SJCRH30 (cell line): ENCODE measurements at places on chromosomes 13 and 19. TPM values are rescaled to one million over a fixed set of nuclear protein-coding genes. Genes with fewer than 3 reads are reported as not detected.

Gene CRLF1
- 20.6 and 22.1 TPM in 2 replicates for total RNA-seq

Gene FGF21
- not detected in 2 replicates for total RNA-seq

Gene PNMA8A
- 40.1 and 41.8 TPM in 2 replicates for total RNA-seq

Gene PCCA
- 23.4 and 26.8 TPM in 2 replicates for total RNA-seq

Gene TNFSF11
- total RNA-seq: not detected in 2 replicates

Gene SBSN
- not detected in 2 replicates for total RNA-seq

Gene TIMM44
- total RNA-seq: 49.5 and 55.2 TPM in 2 replicates

Gene BABAM1
- 96.0 and 98.5 TPM in 2 replicates for total RNA-seq

DNA sequence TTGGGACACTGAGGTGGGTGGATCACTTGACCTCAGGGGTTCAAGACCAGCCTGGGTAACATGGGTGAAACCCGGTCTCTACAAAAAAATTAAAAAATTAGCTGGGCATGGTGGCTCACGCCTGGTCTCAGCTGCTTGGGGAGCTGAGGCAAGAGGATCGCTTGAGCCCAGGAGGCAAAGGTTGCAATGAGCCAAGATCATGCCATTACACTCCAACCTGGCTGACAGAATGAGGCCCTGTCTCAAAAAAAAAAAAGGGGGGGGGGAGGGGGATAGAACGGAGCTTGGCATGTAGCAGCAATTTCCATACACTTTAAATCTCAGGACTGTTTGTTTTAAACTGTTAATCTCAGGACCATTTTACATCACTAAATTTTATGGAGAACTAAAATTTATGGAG, 2.2 kb downstream of the ACP7 start:
- H3K36me3 ChIP-seq: no peaks in the 10 kb centered on the region
- H3K27ac ChIP-seq: no peak overlapping the region
- no peak overlapping the region for H3K4me3 ChIP-seq

GRCh38 chr19:34409189-34410164, 5.3 kb downstream of the PDCD2L start:
- no peak for DNase-seq
- no peak overlapping the region for H3K4me3 ChIP-seq
- H3K36me3 ChIP-seq: peaks cover 26% of the 10 kb centered on the region

DNA sequence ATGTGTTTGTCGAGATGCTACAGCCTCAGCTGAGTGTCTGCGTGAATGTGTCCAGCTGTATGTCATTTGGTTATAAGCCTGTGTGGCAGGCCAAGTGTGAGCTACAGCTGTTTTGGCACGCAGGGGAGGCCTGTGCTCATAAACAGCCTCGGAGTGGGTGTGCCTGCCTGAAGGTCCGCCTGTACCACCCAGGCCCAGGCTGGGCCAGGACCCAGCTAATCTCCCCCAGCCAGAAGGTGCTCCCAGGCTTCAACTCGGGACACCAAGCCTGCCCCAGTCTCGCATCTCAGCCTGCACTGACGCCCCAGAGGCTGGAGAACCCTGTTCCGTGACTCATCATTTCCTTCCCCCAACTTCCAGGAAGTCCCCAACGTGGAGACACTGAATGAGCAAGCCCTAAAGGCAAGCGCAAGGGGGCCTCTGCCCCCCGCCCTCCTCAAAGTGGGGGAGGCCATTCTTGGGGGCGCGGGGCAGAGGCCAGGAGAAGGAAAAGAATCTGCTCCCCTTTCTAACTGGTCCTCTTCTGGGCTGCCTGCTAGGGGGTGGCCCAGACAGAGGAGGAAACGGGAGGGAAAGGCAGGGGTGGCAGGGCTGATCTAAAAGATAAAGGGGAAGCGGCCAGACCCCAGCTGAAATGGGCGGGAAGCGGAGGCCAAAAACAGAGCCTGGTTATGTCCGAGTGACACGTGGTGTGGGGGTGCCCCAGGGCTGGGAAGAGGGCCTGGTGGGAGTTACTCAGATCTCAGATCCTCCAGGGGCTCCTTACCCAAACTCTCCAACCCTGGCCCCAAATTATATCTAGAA, 2.0 kb downstream of the SLC1A5 start:
- H3K36me3 ChIP-seq: peaks cover 11% of the 10 kb centered on the region
- peaks cover 11% of the 10 kb centered on the region; the same call in 1 of the 2 replicates for H3K4me1 ChIP-seq
- H3K27ac ChIP-seq: peak overlapping the region; percentile 88

GRCh38 chr13:42607546-42607945, 33.6 kb downstream of the TNFSF11 start:
- no peak overlapping the region for H3K27ac ChIP-seq
- H3K4me1 ChIP-seq: no peaks in the 10 kb centered on the region
- H3K27me3 ChIP-seq: no peaks in the 10 kb centered on the region
- no peaks in the 10 kb centered on the region for H3K36me3 ChIP-seq

DNA sequence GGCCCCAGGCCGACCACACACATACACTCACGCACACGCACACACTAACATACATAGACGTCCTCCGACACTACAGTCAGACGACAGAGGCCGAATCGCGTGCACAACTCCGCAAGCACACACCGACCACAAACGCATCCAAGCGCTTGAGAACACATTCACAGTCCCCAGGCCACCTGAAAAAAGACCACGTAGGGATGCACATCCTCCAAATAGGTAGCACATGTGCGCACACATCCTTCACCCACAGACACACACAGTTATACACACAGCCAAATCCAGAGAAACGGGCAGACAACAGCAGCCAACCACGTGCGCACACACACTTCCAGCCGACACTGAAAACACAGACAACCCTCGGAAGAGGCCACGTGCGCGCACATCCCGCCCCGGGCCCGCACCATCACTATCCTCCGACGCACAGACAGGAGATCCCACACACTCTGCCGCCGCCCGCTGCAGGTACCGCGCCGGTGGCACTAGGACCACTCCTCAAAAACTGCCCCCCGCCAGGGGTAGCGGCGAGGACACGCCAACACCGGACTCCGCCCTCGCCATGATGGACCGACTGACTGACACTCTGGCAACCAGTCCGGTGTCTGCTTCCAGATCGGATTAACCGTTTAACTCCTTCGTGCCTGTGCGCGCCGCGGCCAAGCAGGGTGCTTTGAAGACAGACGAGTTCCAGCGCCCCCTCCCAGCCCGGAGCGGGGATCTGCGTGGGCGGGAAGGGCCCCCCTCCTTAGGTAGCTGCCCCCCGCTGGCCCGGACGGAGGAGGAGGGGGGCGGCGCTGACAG, 493 bp upstream of the PDE4A start:
- H3K36me3 ChIP-seq: no peaks in the 10 kb centered on the region
- H3K4me3 ChIP-seq: peak overlapping the region; percentile 64
- H3K27me3 ChIP-seq: no peaks in the 10 kb centered on the region
- peak; percentile 90 for DNase-seq
- peaks cover 17% of the 10 kb centered on the region; the same call in 1 of the 2 replicates for H3K4me1 ChIP-seq

DNA sequence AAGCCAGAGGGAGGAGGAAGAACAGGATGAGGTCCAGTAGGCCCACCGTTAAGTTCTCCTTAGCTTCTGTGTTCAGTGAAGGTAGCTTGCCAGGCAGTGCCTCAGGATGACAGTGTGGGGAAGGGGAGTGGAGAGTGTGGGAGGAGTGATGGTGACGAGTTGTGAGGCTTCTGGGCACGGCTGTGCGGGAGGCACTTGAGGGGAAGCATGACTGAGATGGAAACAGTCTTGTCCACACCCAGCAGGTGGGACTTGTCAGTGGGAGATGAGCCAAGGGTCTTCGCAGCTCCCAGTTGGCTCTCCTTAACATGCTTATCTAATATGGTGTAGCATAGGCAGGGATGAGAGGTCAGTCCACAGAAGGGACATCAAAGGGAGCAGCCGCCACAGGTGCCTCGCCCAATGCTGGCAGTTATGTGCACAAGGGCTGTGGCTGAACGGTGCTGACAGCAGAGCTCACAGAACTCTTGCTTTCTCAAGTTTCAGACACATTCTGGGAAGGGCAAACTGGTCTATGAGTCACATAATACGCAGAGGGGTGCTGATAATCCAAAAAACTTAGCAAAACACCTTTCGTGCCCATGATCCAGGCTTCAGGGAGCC, 47.5 kb downstream of the OXGR1 start:
- no peaks in the 10 kb centered on the region for H3K27me3 ChIP-seq
- no peaks in the 10 kb centered on the region for H3K4me1 ChIP-seq
- no peak overlapping the region for H3K27ac ChIP-seq
- DNase-seq: no peak
